ENCODE measurements at places on chromosomes 7 and 10. TPM values are rescaled to one million over a fixed set of nuclear protein-coding genes. Genes with fewer than 3 reads are reported as not detected.

GRCh38 chr7:151007469-151007898, 16.7 kb downstream of the NOS3 start:
- DNase-seq = no peak

- peak; percentile 16 for DNase-seq
Observed at GRCh38 chr7:90224195-90224594, 12.7 kb downstream of the STEAP2 start.

GRCh38 chr10:1561731-1562337, 175.5 kb downstream of the ADARB2 start:
- no peak for DNase-seq

DNA sequence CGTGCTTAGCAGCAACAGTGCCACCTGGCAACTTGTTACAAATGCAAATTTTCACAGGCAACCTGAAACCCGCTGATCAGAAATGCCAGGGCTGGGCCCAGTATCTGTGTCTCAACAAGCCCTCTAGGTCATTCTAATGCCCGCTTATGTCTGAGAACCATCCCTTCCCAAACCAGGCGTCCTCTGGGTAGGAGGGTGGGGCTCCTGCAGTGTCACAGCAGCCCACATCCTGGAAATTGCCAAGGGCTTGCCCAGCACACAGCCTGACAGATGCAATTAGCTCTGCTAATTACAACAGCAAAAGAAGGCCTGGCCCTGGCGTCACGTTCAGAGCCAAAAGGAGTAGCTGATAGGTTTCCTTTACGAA, 15.9 kb downstream of the ITPRIP start:
- DNase-seq = no peak

GRCh38 chr7:20307119-20307518, 23.6 kb upstream of the ITGB8 start:
- DNase-seq = peak; percentile 20

DNA sequence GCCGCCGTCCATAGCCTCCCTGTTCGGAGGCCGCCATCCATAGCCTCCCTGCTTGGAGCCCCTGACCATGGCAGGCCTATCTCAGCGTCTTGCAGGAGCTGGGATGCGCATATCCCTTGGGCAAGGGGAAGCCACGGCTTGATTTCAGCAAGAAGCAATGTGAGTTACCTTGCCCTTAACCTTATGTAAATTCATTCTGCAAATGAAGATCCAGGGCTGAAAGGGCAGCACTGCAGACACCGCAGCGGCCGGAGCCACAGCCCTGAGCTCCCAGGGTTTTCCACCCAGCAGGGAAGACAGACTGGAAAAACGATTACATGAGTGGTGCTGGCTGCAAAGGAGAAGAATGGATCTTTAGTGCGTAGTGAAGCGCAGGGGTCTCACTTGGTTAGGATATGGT, 95.8 kb downstream of the SEC61G start:
- no peak for DNase-seq

DNA sequence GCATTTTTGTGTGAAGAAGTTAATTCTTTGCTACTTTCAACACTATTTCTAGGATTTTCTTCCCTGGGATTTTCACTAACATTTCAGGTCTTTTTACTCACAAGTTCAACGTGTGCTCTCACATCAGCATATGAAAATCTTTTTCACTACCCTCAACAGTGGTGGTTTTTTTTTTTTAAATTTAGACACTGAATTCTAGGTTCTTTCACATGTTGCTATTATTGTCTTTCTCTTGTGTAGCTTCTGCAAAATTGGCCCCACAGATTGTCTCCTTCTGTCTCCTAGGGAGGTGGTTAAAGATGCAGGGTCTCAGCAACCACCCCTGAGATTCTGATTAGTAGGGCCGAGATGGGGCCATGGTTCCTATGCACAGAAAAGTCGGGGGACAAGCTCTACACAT, 165.0 kb upstream of the GPR26 start:
- DNase-seq = no peak

- DNase-seq = no peak
Observed at GRCh38 chr7:34839645-34840044, 181.6 kb downstream of the NPSR1 start.

DNA sequence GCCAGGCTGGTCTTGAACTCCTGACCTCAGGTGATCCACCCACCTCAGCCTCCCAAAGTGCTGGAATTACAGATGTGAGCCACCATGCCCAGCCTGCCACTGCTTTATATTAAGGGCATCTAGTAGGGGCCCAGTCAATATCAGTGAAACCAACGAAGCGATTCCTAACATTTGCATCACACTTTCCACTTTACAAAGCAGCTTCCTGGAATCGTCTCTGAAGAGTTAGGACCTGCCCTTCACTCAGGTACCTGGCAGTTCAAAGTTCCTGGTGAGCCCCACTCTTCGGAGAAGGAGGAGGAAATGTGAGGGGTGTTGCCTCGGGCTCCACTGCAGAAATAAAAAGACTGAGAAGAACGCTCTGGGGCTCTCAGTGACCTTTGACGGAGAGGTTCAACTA, 31.1 kb upstream of the EZH2 start:
- no peak for DNase-seq

- peak; percentile 7 for DNase-seq
Observed at GRCh38 chr7:6658618-6659345, 21.7 kb downstream of the ZNF316 start.

- no peak for DNase-seq
Observed at GRCh38 chr10:70175516-70175915, 5.2 kb upstream of the SAR1A start.

DNA sequence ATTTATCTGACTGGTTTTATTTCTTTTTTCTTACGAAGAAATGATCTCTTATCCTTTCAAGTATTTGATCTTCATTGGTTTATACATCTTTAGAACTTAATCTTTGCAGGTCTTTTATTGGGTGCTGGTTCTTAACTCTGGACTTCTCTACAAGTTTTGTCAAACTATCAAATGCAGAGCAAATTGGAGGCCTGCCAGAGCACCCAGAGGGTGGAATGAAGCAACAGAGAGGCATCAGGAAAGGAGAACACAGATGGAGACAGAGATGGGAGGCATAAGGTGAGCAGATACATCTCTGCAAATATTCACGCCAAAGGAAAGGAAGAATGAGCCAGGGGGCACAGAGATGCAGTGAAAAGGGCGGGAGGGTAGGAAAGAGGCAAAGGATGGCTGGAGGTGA, 130.3 kb downstream of the PKD1L1 start:
- no peak for DNase-seq

DNA sequence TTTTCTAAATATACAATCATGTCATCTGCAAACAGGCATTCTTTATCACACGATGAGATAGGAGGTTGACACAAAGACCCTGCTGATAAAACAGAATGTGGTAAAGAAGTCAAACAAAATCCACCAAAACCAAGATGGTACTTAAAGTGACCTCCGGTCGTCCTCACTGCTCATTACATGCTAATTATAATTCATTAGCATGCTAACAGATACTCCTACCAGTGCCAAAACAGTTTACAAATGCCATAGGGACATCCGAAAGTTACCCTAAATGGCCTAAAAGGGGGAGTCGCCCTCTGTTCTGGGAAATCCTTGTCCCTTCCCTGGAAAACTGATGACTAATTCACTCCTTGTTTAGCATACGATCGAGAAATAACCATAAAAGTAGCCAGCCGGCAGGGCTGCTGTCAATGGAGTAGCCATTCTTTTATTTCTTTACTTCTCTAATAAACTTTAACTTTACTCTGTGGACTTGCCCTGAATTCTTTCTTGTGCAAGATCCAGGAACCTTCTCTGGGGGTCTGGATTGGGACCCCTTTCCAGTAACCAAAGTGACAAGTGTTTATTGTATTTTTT, 126.6 kb downstream of the CCDC71L start:
- DNase-seq = no peak

DNA sequence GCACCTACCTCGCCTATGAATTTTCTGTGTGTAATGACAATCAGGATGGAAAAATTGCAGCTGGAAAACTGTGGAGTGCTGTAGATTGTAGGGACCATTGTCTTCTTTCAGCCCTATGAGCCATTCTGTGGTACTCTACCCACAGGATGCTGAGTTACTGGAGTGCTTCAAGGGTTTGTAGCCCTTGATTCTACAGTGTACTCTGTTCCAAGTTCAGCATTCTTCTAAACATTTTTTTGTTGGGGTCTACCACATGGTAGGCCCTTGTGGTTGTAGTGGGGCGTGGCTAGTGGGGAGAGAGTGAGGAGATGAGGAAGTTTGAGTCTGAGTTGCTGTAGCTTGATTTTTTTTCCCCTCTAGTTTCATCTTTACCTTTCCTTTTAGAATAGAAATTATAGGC, 33.5 kb downstream of the REEP3 start:
- DNase-seq = no peak

GRCh38 chr10:92184977-92185376, 105.9 kb downstream of the CPEB3 start:
- DNase-seq = no peak

DNA sequence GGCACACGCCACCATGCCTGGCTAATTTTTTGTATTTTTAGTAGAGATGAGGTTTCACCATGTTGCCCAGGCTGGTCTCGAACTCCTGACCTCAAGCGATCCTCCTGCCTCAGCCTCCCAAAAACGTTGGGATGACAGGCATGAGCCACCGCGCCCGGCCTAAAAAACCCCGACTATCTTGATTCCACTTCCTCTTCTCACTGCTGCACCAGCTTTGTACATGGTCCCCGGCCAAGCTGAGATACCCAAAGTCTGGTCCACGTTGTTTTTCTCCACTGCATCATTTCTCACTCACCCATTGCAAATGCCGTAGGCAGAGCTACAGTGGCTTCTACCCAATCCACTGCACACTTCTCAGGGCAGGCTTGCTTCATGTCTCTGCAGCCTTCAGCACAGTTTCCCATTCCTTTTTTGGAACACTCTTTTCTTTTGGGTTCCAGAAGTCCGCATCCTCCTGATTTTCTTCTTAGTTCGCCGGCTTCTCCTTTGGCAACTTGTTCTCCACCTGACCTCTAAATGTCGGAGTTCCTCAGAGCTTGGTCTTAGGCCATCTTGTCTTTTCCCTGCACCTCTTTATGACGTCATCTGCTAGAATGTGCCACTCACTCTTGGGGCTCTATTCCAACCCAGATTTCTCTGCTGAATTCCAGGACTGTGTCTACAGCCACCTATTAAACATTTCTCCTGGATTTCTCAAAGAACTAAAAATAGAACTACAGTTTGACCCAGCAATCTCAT, 6.0 kb upstream of the GNB2 start:
- no peak for DNase-seq

The SPDYE11 gene
- not detected for total RNA-seq

DNA sequence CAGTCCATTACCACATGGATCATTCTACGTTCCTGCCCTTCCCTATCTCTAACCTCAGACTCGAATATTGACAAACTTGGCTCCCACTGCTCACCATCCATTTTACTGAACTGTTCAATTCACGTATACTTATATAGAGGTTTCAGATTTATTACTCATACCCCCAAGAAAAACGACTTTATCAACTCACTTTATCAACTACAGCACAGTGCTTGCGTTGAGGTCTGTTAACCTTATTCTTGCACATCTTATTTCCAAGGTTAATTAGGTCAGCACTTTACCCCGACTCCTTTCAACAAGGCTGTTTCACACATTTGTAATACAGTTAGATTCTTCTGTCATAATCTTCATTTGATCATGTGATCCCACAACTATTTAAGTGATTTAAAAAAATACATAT, 162.3 kb upstream of the AHR start:
- no peak for DNase-seq

GRCh38 chr7:102890292-102890970, 22.4 kb upstream of the LRRC17 start:
- DNase-seq = no peak

The MBL2 gene
- not detected for total RNA-seq

- peak; percentile 87 for DNase-seq
Observed at GRCh38 chr10:122911889-122912484, 1.6 kb downstream of the FAM24A start.

The GBX1 gene
- total RNA-seq = not detected

GRCh38 chr10:131818510-131819234, 82.1 kb upstream of the PPP2R2D start:
- no peak for DNase-seq

DNA sequence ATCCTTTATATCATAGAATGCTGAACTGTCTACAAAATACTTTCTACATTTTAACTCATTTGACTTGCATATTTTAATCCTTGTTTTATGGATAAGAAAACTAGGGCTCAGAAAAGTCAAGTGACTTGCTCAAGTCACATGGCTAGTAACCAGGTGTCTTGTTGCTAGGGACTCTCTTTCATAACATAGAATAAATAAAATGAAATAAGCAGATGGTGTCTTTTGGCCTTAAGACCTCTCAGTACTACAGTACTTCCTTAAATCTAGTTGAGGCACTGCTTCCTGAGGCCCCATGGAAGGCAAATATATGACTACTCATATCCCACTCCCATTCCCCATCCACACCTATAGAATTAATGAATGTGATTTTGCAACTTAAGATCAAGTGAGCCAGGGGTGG, 87.9 kb downstream of the CDK6 start:
- DNase-seq = no peak

- no peak for DNase-seq
Observed at GRCh38 chr7:48964074-48964473, 39.7 kb downstream of the CDC14C start.

GRCh38 chr10:129832573-129833467, 131.3 kb downstream of the EBF3 start:
- no peak for DNase-seq

The C10orf71 gene
- not detected for total RNA-seq

DNA sequence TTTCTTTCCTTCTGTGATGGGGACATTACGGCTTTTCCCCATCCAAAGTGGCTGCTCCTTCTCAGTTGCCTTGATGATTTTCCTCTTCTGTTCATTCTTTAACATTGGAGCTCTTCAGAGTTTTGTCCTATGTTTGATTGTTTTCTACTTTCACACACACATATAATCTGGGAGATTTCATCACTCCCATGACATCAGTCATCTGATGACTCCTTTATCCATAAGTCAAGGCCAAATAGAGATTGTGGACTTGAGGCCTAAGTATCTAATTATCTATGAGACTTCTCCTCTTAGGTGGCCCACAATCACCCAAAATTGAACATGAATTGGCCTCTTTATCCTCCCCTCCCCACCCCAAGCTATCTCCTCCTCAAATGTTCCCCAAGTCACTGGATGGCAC, 5.3 kb upstream of the COL1A2 start:
- DNase-seq = no peak

- DNase-seq = peak; percentile 38
Observed at GRCh38 chr10:28302012-28302637, 739 bp downstream of the MPP7 start.

DNA sequence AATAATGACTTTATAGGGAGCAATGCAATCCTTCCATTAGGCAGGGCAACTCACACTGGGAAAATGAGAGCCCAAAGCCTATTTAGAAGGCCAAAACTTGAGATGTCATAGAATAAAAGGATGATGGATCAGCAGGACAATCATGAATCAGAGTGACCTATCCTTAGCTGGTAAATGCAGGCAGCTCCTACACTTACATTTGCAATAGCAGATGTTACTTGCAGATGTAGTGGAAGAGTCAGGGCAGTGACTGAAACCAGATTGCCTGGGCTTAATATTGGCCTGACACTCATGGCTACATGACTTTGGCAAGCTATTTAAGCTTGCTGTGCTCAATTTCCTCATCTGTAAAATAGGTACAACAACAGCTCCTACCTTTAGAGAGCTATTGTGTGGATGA, 98.7 kb downstream of the PRTFDC1 start:
- DNase-seq = no peak

GRCh38 chr7:122746948-122747347, 44.2 kb upstream of the RNF148 start:
- DNase-seq = no peak

- peak; percentile 61 for DNase-seq
Observed at GRCh38 chr10:26211781-26212444, 4.7 kb upstream of the GAD2 start.
